ENCODE measurements at places on chromosomes 2 and 18. TPM values are rescaled to one million over a fixed set of nuclear protein-coding genes. Genes with fewer than 3 reads are reported as not detected.

- no peak overlapping the region for H3K27ac ChIP-seq
- no peak for DNase-seq
- no peak overlapping the region for H3K4me3 ChIP-seq
- no peaks in the 10 kb centered on the region for H3K36me3 ChIP-seq
- H3K4me1 ChIP-seq, result no peaks in the 10 kb centered on the region
- H3K27me3 ChIP-seq, result peaks cover 3% of the 10 kb centered on the region
These were observed 109.0 kb upstream of the SLC35G4 start for GRCh38 chr18:11500153-11501122.

DNA sequence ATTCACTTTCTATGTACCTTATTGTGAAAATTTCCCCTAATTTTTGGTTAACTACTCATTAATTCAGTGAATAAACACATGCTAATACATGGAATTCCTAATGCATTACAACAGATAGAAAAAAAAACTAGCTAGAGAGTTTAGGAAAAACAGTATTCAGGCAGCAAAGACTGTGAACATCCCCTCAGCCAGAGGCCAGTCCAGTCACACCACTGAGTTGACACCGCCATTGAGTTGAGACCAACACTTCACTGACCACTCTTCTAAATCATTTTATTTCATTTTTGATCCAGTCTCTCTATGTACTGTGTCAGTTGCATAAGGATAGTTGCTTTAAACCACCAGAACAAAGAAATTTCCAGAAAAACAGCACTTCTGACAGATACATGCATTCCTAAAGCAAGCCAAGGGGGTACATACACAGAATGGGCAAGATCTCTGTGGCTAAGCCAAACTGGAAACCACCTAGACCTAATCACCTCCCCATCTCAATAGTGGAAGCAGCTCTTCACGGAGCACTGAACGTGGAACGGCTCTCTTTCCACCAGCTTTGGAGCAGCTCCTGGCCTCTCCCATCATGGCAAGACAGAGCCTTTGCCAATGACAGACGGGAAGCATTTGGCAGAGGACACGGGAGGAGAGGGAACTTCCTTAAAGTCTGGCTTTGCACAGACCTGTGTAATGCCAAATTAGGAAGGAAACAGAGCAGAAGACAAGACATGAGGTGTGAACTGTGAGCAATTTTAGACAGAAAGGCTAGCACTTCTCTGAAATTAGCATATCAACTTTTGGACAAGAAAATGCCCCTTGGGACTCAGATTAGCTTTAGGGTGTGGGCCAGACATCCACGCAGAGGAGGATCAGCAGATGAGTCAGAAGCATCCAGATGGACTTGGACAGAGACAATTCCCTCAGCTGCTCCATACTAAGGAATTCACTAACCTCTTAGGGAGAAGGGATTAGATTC is 36.4 kb downstream of the CACNB4 start:
- no peaks in the 10 kb centered on the region for H3K4me1 ChIP-seq
- no peak overlapping the region for H3K4me3 ChIP-seq
- DNase-seq, result no peak
- no peaks in the 10 kb centered on the region for H3K36me3 ChIP-seq

GRCh38 chr2:237865623-237866041 is 6.2 kb downstream of the RAMP1 start:
- H3K27me3 ChIP-seq, result peaks cover 57% of the 10 kb centered on the region
- no peak overlapping the region for H3K4me3 ChIP-seq

DNA sequence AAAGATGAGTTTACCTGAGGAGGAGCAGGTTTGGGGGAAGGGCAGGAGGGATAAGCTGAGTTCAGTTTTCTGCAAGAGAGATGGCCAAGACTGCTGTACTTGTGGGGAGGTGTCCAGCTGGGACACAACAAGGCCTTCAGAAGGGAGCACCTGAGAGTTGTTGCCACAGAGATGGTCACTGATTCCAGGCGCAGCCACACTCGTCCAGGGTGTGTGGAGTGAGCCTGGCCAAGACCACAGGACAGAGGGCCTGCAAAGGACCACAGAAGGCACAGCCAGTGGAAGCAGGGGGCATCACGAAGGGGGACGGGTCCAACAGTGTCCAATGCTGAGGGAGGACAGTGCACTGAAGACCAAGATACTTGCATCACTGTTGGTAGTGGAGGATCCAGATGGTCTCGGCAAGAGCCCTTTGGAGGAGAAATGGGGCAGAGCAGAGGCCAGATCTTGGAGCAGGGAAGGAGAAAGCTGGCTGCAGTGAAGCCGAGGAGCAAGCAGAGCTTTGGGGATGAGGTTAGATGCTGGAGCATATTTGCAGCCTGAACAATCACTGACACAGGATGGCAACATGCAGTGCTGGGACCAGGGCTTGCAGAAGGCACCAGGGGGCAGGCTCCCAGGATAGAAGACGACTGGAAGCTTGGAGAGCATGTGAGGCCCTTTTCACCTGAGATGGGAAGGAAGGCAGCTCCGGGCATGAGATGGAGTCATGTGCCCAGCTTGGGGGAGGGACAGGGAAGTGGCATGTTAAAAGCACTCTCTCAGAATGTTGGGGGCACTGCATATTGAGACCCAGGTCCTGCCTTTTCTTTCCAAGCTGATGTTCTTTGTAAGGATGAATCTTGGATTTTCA is 214.0 kb downstream of the CYP26B1 start:
- H3K36me3 ChIP-seq, result no peaks in the 10 kb centered on the region
- no peaks in the 10 kb centered on the region for H3K27me3 ChIP-seq
- H3K4me3 ChIP-seq, result no peak overlapping the region
- H3K4me1 ChIP-seq, result peaks cover 8% of the 10 kb centered on the region
- DNase-seq, result peak; percentile 13

- no peak overlapping the region for H3K27ac ChIP-seq
- DNase-seq, result peak; percentile 17
- peaks cover 13% of the 10 kb centered on the region for H3K4me1 ChIP-seq
- no peaks in the 10 kb centered on the region for H3K27me3 ChIP-seq
- peak overlapping the region; percentile 64 for H3K4me3 ChIP-seq
- H3K36me3 ChIP-seq, result peaks cover 12% of the 10 kb centered on the region
These were observed 2.1 kb downstream of the TRIB2 start for GRCh38 chr2:12718711-12719399.

DNA sequence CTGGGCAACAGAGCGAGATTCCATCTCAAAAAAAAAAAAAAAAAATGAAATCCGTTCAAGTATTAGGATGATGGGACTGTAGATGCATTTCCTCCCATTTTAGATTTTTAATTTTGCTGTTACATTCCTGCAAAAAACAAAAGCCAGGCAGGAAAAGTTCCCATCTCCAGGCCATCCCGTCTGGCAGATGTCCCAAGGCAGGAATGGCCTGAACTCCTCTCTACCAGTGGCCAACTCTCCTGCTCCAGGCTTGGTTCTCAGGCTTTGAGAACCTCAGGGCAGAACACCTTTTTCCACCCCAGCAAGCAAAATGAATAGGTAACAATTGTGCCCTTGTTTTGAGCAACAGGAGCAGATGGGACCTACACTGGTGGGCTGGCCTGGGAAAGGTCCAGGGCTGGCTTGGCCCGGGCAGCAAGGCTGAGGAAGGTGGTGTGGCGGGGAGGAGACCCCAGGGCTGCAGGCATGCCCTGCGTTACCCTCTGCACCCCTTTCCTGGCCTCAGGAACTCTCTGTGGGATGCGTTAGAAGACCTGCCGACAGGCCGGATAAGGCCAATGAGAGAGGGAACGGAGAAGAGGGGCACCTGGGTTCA is 86.0 kb downstream of the FAM210A start:
- H3K27me3 ChIP-seq, result peaks cover 62% of the 10 kb centered on the region
- no peaks in the 10 kb centered on the region for H3K36me3 ChIP-seq
- no peak for DNase-seq
- no peak overlapping the region for H3K27ac ChIP-seq

DNA sequence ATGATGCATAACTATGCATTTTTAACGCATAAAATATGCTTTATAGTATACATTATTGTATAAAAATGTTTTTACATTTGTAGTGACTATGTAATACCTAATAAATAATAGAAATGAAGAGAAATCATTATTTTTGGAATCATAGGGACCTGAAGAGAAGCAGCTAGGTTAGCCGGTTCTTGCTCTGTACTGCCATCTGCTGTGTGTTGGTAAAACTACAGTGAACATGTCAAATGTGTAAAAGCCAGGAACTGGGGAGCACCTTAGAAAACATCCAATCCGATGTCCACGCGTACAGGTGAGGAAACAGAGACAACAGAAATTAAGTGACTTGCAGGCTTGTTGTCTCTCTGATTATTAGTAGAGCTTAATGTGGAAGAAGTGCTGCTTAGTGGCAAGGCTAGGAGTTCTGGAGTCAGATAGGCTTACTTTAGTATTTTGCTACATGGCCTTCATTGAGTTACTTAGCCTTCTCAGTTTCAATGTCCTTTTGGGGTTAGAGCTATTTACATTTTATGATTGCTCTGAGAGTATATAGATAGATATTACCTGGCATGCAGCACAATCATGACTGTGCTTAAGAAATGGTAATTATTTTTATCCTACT is 386.5 kb downstream of the DLGAP1 start:
- DNase-seq, result peak; percentile 66
- H3K36me3 ChIP-seq, result no peaks in the 10 kb centered on the region
- H3K4me3 ChIP-seq, result no peak overlapping the region
- no peaks in the 10 kb centered on the region for H3K27me3 ChIP-seq

- no peak for DNase-seq
- H3K27me3 ChIP-seq, result no peaks in the 10 kb centered on the region
- H3K36me3 ChIP-seq, result no peaks in the 10 kb centered on the region
- H3K4me1 ChIP-seq, result no peaks in the 10 kb centered on the region
These were observed 193.7 kb downstream of the RND3 start for GRCh38 chr2:150293771-150294170.

DNA sequence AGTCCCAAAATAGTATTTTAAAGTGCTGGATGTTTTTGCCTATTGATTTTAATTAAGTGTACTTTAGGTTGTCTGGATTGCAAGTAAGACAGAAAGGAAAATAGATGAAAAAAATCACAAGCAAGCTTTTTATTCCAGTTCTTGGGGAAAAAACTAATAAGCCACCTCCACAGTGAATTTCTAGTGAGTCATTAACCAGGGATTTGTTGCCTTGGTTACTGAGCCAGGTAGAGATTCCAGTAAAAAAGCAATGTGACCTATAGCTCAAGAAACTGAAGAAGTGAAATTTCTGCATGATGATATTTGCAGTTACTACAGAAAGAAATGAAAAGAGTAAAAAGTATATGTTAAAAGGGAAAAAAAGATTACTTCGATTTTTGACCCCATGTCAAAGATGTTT is 160.6 kb downstream of the METTL4 start:
- no peaks in the 10 kb centered on the region for H3K27me3 ChIP-seq
- no peak overlapping the region for H3K27ac ChIP-seq
- no peaks in the 10 kb centered on the region for H3K4me1 ChIP-seq
- H3K36me3 ChIP-seq, result no peaks in the 10 kb centered on the region
- no peak overlapping the region for H3K4me3 ChIP-seq

DNA sequence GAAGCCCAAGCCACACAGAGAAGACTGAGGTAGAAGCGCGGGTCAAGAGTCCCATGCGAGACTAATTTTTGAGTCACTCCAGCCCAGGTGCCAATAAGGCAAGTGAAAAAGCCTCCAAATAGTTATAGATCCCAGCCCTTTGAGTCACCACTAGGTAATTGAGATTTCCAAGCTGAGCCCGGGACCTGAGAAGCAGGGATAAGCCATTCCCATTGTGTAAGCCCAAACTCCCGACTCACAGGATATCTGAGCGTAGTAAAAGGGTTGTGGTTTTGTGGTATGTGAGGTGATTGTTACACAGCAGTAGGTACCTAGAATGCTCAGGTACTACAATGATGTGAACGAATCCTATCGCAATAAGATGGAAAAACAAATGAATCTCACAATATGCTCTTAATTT is 560.7 kb downstream of the DSC3 start:
- no peaks in the 10 kb centered on the region for H3K36me3 ChIP-seq
- no peaks in the 10 kb centered on the region for H3K4me1 ChIP-seq
- H3K27ac ChIP-seq, result no peak overlapping the region
- no peak overlapping the region for H3K4me3 ChIP-seq

DNA sequence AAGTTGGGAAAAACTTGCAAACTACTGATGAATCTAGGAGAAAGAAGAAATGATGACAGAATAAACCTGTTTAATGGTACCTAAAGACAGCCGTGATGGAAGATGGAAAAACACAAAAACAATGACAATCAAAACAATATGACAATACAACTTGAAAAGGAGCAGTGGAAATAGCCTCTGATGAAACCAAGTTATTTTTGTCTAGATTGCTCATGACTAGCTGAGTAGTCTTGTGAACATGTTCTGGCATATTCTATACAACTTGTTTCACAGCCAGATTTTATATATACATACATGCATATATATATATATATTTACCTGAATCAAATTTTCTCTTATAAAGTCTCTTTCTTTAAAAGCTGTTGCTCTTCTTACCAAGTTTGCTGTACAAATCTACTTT is 439.1 kb downstream of the TGIF1 start:
- no peaks in the 10 kb centered on the region for H3K4me1 ChIP-seq
- no peak overlapping the region for H3K4me3 ChIP-seq
- no peak for DNase-seq
- no peaks in the 10 kb centered on the region for H3K36me3 ChIP-seq

GRCh38 chr2:54581326-54582039 is 125.4 kb downstream of the SPTBN1 start:
- DNase-seq, result no peak
- no peaks in the 10 kb centered on the region for H3K27me3 ChIP-seq
- no peak overlapping the region for H3K27ac ChIP-seq
- peaks cover 3% of the 10 kb centered on the region for H3K4me1 ChIP-seq
- no peak overlapping the region for H3K4me3 ChIP-seq
- peaks cover 3% of the 10 kb centered on the region for H3K36me3 ChIP-seq

GRCh38 chr2:139643139-139643538 is 862.9 kb upstream of the NXPH2 start:
- H3K36me3 ChIP-seq, result no peaks in the 10 kb centered on the region
- no peaks in the 10 kb centered on the region for H3K4me1 ChIP-seq
- no peak overlapping the region for H3K27ac ChIP-seq

DNA sequence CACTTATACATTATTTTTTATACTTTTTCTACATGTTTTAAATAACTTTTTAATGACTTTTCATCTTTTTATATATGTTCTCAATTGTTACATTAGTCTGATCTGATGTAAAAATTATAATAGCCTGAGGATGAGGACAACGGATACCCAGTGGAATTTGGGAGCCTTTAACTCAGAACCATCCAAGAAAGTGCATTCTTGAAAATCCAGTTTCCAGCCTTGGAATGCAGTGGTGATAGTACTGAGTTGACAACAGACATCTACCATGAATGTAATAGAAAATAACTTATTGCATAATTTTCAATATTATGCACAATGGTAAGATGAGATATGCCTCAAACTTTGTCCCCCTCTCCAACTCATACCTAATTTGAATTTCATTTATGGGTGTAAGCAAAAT is 120.7 kb upstream of the ZC3H15 start:
- H3K27ac ChIP-seq, result no peak overlapping the region
- no peaks in the 10 kb centered on the region for H3K27me3 ChIP-seq
- H3K36me3 ChIP-seq, result no peaks in the 10 kb centered on the region
- no peaks in the 10 kb centered on the region for H3K4me1 ChIP-seq
- DNase-seq, result no peak
- H3K4me3 ChIP-seq, result no peak overlapping the region

GRCh38 chr2:61786876-61787275 is 67.0 kb downstream of the FAM161A start:
- DNase-seq, result no peak
- H3K27ac ChIP-seq, result no peak overlapping the region
- no peaks in the 10 kb centered on the region for H3K4me1 ChIP-seq
- no peaks in the 10 kb centered on the region for H3K36me3 ChIP-seq
- no peaks in the 10 kb centered on the region for H3K27me3 ChIP-seq
- H3K4me3 ChIP-seq, result no peak overlapping the region

SIX3 gene
- not detected for total RNA-seq

NOSTRIN gene
- 50.9 TPM for total RNA-seq

UGT1A8 gene
- total RNA-seq, result not detected

KRTCAP3 gene
- 1.4 TPM for total RNA-seq

MC4R gene
- not detected for total RNA-seq

ATOH8 gene
- not detected for total RNA-seq

LCT gene
- 0.04 TPM for total RNA-seq

FSIP2 gene
- total RNA-seq, result 0.04 TPM

TWSG1 gene
- 29.1 TPM for total RNA-seq

SAG gene
- total RNA-seq, result not detected

LRATD1 gene
- total RNA-seq, result 7.3 TPM

C1QL2 gene
- total RNA-seq, result not detected

FBLN7 gene
- not detected for total RNA-seq

All from K562 (cell line).